ENCODE measurements at places on chromosomes 3 and 15.
A peak's percentile ranks its signal among the peaks of the same experiment; 100 is the strongest.

- no peak for DNase-seq
Measured at GRCh38 chr3:50637945-50638344, 21.0 kb downstream of the MAPKAPK3 start.

DNA sequence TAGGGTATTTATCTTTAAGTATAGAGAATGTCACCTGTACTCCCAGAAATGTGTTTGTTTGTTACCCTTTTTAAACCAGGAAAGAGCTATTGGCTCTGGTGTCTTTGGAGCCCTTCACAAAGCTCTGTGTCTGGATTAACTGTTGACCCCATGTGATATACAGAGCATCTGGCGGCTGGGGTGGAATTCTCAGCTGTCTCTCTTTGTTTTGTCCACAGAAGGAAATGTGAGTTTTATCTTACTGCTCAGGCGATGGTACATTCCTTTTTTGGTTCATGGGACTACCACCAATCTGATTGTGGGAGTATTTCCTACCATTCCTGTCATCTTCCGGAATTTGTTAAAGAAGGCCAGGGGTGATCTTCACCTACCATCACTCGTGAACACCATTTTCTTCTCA lies 120.3 kb downstream of the AKAP13 start:
- no peak for DNase-seq

DNA sequence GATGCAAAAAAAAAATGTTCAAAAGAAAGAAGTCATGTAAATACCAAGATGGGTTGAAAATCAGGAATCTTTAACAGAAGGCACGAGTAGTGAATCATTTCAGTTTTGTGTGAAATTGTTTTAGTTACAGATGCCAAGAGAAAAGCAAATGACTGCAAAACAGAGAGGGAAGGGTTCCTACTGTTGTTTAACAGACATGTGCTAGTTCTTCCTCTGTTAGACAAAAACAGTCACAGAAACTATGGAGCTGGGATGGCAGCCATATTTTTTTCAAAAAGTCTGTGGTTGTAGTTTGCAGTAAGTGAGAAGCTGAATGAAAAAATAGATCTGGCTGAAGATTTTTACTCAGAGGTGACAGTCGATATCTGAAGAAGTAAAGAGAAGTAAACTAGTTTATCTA lies 511.9 kb downstream of the ZIC1 start:
- DNase-seq, result no peak

- DNase-seq, result no peak
Measured at GRCh38 chr3:11661827-11662226, 18.1 kb upstream of the VGLL4 start.

DNA sequence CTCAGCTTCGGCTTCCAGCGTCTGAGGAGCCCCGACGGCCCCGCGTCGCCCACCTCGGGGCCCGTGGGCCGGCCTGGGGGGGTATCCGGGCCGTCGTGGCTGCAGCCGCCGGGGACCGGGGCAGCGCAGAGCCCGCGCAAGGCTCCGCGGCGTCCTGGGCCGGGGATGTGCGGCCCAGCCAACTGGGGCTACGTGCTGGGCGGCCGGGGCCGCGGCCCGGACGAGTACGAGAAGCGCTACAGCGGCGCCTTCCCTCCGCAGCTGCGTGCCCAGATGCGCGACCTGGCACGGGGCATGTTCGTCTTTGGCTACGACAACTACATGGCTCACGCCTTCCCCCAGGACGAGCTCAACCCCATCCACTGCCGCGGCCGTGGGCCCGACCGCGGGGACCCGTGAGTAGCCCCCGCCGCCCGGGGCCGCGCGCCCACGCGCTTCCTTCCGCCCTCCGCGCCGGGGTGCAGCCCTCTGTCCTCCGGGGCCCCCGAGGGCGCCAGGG lies 462 bp downstream of the EDEM1 start:
- no peak for DNase-seq

DNA sequence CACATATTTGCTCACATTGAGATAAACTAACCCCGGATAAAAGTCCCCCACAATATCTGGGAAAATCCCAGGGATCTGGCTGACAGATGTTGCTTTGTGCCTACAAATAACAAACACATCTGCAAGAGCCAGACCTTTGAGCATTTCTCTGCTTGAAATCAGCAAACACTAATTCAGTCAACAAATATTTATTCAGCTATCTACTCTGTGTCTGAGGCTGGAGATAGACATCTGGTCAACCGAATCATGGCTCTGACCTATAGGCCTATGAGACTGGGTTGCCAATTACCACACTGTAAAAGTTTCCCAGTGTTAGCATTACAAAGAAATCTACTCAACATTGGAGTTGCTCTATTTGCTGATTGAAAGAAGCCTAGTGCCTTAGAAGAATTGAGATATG lies 201.1 kb upstream of the CADPS start:
- DNase-seq, result no peak

DNA sequence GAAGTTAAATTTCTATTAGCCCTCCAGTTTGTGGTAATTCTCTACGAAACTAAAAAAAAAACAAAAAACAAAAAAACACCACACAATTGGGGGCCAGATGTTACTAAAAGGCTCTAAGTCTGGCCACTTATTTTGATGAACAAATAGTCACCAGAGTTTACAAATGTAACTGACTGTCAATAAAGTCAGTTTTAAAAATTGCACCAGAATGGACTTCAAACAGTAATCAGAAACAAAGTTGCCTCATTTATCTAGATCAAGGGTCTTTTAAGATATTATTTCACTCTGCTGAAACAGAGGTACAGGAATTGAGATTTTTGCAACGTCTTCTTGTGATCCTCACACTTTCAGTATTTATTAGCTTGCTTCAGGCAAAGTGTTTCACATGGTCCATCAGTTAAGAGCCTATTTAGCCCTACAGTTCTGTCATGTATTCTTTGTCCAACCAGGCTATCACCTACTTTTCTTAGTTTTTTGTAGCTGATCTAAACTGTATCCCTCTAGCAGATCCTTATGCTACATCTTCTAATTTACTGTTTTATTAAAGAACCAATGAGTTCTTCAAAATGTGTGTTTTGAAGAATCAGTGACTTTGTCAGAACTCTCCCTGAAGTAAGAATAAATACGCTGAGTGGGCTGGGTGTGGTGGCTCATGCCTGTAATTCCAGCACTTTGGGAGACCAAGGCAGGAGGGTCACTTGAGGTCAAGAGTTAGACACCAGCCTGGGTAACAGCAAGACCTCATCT lies 74.7 kb downstream of the ANKRD28 start:
- no peak for DNase-seq

DNA sequence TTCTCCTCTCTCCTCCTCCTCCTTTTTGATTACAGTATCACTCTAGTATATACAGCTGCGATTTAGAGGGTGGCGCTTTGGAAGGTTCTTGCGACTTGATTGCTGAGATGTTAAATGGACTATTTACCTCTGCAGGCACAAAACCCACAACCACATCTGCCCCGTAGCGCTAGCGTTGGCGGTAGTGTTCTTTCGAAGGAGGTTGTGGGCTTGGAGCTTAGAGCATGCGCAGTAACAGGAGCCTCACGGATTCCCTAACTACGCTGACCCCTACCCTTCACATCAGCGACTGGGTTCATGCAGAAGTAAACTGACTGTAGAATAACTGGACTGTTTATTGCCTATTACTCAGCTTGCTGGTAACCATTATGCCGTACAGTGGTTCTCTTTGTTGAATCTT lies 58.0 kb downstream of the CGGBP1 start:
- no peak for DNase-seq

- DNase-seq, result no peak
Measured at GRCh38 chr3:60133269-60134162, 1083.7 kb upstream of the CFAP20DC start.

DNA sequence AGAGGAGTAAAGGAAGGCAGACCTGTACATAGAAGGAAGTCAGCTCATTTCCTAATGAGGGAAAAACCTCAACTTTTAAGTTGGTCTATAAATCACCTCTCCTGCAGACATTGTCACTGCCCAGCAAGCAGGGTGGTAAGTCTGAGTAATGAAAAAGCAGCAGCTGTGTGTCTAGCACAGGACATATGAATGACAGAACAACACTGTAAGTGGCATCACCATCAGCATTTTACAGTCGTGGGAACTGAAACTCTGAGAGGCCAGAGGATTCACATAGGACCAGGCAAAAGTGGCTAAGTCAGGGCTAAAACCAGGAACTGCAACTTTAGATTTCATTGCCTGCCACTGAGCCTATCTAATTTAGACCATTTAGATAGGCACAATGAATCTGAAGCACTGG lies 235.6 kb downstream of the CLSTN2 start:
- DNase-seq, result no peak

GRCh38 chr3:109772520-109772919 lies 435.2 kb upstream of the DPPA4 start:
- DNase-seq, result no peak

- DNase-seq, result no peak
Measured at GRCh38 chr3:15261274-15261673, 55.2 kb downstream of the CAPN7 start.

DNA sequence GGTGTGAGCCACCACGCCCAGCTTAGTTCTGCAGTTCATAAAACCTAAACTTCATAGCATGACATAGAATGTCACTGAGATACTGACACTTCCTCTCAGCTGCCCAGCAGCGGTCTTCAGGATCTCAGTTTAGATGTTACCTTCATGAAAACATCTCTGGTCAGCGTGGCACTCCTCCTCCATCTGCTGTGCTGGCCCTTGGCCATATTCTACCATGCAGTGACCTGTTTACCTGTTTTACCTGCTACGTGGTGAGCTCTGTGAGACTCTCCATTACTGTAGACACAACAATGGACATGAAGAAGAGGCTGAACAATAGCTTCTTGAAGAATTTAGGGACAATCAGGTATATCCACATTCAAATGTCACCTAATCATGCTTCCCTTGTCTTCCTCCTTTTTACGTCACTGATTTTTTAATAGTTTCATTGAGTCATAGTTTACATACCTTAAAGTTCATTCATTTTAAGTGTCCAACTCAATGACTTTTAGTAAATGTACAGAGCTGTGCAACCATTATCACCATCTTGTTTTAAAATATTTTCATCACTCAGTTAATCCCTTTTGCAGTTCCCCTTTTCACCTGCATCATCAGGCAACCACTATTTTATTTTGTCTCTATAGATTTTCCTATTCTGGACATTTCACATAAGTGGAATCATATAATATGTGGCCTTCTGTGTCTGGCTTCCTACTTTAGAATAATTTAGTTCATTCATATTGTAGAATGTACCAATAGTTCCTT lies 32.2 kb upstream of the PTPN23 start:
- no peak for DNase-seq

- no peak for DNase-seq
Measured at GRCh38 chr3:124934577-124934976, at the start of gene MUC13. MUC13 (minus strand) TSS chr3:124934751; CDS start chr3:124934712, 39 bp downstream.

- DNase-seq, result no peak
Measured at GRCh38 chr15:81311752-81312464, 12.0 kb downstream of the STARD5 start.

DNA sequence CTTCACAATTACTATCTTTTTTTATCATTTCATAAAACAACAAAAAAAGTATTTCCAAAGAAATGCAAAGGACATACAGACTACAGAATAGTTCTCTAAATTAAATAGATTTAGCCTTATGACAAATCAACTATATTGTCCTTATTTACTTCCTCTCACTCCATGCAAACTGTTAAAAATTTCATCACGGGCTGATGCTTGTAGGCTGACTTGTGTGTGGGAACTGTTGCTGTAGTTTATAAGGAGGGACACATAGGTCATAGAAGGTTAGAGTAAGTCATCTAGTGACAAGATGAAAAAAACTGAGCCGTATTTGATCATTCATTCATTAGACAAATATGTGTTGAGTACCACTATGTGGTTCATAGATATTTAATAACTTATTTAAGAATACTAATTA lies 232.5 kb upstream of the TBL1XR1 start:
- DNase-seq, result no peak

GRCh38 chr15:52076889-52077781 lies 35.4 kb downstream of the BCL2L10 start:
- DNase-seq, result no peak

GRCh38 chr3:193702967-193703366 lies 110.0 kb downstream of the OPA1 start:
- DNase-seq, result no peak

DNA sequence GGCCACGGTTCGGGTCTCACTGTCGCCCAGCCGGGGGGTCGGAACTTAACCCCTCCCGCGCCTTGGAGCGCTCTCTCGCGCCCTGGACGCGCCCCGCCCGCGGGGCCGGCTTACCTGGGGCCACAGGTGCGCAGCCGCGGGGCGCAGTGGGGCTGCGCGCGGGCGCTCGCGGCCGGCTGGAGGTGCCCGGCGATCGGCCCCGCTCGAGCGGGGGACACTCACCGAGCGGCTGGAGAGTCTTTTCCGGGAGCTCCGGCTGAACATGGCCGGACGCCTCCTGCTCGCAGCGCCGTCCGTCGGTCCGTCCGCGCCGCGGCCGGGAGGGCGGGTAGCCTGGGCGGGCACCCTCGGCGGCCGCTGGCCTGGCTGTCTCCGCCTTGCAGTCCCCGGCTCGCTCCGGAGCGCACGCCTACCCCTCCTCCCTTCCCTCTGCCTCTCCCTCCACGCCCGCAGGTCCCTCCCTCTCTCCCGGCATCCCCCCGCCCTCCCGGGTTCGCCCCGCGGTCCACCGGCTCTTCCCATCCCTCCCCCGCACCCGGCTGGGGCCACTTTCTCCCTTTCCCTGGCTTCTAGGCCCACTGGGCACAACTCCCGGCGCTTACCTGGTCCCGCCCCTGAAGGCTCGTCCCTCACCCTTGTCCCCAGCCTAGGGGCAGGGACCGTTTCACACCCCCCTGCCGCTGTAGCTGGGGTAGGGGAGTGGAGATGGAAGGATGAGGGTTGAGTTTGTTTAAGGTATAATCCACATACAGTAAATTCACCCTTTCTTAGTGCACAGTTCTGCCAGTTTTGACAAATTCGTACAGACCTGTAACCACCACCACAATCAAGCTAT lies 220.1 kb upstream of the PRICKLE2 start:
- peak; percentile 27 for DNase-seq

- DNase-seq, result no peak
Measured at GRCh38 chr3:129736070-129736469, 129.6 kb upstream of the PLXND1 start.

DNA sequence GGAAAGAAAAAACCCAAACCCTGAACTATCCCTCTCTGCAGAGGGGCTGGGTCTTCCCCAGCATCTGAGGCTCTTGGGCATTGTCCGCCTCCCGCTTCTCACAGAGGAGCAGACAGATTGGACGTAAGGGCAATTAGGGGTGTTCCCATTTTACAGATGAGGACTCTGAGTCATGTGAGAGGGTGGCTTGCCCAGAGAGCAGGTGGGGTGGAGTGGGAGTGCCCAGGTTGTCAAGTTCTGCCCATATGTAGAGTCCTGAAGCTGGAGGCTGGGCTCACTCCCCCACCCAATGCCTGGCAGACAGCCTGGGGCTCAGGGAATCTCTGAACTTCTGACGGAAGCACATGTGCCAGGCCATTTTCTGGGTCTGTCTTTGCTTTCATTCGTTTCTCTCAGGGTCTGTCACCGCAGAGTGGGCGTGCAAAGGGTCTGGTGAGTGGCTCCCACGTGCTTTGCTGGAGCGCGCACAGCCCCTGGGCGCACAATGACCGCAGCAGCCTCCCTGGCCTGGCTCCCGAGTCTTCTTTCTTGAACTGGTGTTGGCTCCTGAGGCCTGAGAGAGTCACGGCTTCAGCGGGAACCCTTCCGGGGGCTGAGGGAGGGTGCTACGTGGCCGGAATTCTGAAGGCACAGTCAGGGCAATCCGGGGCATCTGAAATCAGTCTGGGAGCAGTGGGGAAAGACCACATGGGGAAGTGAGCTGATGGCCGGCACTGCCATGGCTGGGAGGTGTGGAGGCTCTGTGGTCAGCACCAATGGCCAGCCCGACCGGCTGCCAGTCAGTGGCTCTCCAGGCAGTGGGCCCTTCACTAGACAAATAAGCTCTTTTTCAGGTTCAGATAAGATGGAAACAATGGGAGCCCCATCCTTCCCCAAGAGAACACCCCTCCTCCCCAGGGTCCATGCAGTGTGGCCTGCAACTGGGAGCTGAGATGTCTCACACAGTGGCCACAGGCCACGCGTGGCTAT lies 1.1 kb upstream of the TRPM1 start:
- DNase-seq, result no peak

All from NCI-H345 (cell line).